ENCODE measurements at places on chromosomes 1 and 21. TPM values are rescaled to one million over a fixed set of nuclear protein-coding genes. Genes with fewer than 3 reads are reported as not detected.
A peak's percentile ranks its signal among the peaks of the same experiment; 100 is the strongest.

Gene DNASE2B
- total RNA-seq: 1.9 TPM

Gene SLC16A4
- total RNA-seq: not detected

DNA sequence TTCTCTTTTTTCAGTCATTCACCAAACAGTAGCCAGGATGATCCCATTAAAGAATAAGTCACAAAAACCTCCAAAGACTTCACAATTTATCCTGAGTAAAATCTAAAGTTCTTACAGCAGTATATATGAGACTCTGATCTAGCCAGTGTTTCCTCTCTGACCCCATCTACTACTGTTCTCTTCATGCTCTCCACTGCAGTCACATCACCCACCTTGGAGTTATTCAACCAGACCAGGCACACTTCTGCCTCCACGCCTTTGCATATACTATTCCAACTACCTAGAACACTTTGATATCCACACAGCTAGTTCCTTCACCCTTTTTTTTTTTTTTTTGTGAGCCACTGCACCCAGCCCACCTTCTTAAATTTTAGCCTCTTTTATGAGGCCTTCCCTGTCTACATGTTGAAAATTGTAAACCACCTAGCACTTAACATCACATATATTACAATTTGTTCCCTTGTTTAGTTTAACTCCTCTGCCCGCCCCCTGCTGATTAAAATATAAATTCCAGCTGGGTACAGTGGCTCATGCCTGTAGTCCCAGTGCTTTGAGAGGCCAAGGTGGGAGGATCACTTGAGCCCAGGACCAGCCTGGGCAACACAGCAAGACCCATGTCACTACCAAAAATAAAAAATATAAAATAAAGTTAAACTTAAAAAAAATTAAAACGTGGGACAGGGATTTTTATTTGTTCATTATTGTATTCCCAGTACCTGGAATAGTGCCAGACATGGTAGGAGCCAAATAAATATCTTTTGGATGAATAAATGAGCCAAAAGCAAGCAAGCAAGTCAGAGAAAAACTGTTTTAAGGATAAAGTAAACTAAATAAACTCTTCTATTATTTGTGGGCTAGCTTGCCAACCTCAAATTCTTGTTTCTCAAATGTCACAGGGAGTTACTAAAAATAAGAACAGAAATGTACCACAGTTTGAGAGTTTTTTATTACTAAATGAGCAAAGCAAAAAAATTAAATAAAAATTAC, 35.2 kb upstream of the MUTYH start:
- H3K4me3 ChIP-seq: no peak overlapping the region
- no peaks in the 10 kb centered on the region for H3K27me3 ChIP-seq
- H3K36me3 ChIP-seq: no peaks in the 10 kb centered on the region

- H3K4me3 ChIP-seq: no peak overlapping the region
- peak; percentile 72 for DNase-seq
- peaks cover 51% of the 10 kb centered on the region for H3K27me3 ChIP-seq
Observed at GRCh38 chr1:155083865-155084721, 5.5 kb downstream of the EFNA3 start.

GRCh38 chr1:223834660-223835263, 11.0 kb downstream of the TP53BP2 start:
- peaks cover 6% of the 10 kb centered on the region for H3K4me1 ChIP-seq
- H3K36me3 ChIP-seq: no peaks in the 10 kb centered on the region
- H3K27ac ChIP-seq: peak overlapping the region; percentile 24
- DNase-seq: no peak
- H3K4me3 ChIP-seq: no peak overlapping the region

GRCh38 chr1:232968965-232969364, 18.6 kb downstream of the NTPCR start:
- DNase-seq: no peak
- no peak overlapping the region for H3K27ac ChIP-seq
- H3K36me3 ChIP-seq: peaks cover 41% of the 10 kb centered on the region
- no peak overlapping the region for H3K4me3 ChIP-seq
- no peaks in the 10 kb centered on the region for H3K27me3 ChIP-seq

DNA sequence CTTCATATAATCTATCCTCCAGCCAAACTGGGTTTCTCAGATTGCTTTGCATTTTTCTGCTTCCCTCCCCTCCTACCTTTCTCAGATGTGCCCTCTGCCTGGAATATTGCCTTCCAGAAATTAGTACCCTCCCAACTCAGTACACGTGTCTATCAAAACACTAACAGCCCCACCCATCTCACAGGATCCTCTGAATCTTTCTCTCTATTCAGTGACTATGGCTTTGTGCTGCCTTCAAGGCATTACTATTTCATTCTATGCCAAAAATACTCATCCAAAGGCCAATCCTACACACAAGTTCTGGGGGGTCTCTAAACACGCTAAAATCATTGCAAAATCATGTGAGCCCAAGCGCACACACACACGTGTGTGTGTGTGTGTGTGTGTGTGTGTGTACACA, 58.4 kb downstream of the ZNF281 start:
- H3K27ac ChIP-seq: no peak overlapping the region
- no peak overlapping the region for H3K4me3 ChIP-seq
- no peaks in the 10 kb centered on the region for H3K27me3 ChIP-seq
- DNase-seq: no peak
- H3K36me3 ChIP-seq: no peaks in the 10 kb centered on the region

Gene SPRR2B
- total RNA-seq: not detected

- H3K27ac ChIP-seq: no peak overlapping the region
- no peaks in the 10 kb centered on the region for H3K36me3 ChIP-seq
- H3K4me1 ChIP-seq: no peaks in the 10 kb centered on the region
- H3K27me3 ChIP-seq: no peaks in the 10 kb centered on the region
Observed at GRCh38 chr1:31900790-31901189, 37.4 kb downstream of the PTP4A2 start.

Gene CAPN2
- 402 TPM for total RNA-seq

Gene MIXL1
- not detected for total RNA-seq

- H3K27ac ChIP-seq: no peak overlapping the region
- H3K36me3 ChIP-seq: no peaks in the 10 kb centered on the region
- no peak for DNase-seq
- no peak overlapping the region for H3K4me3 ChIP-seq
- peaks cover 10% of the 10 kb centered on the region for H3K27me3 ChIP-seq
- no peaks in the 10 kb centered on the region for H3K4me1 ChIP-seq
Observed at GRCh38 chr1:34155860-34156259, 9.2 kb downstream of the CSMD2 start.

Gene C1orf52
- total RNA-seq: 11.2 TPM

- no peak overlapping the region for H3K4me3 ChIP-seq
- no peaks in the 10 kb centered on the region for H3K27me3 ChIP-seq
- no peak overlapping the region for H3K27ac ChIP-seq
- H3K4me1 ChIP-seq: no peaks in the 10 kb centered on the region
Observed at GRCh38 chr21:29449306-29449950, 150.7 kb downstream of the BACH1 start.

GRCh38 chr1:5770981-5771765, 221.1 kb downstream of the NPHP4 start:
- H3K27me3 ChIP-seq: peaks cover 32% of the 10 kb centered on the region
- H3K4me1 ChIP-seq: no peaks in the 10 kb centered on the region
- H3K4me3 ChIP-seq: no peak overlapping the region
- no peak for DNase-seq

Gene ACTN2
- total RNA-seq: not detected

DNA sequence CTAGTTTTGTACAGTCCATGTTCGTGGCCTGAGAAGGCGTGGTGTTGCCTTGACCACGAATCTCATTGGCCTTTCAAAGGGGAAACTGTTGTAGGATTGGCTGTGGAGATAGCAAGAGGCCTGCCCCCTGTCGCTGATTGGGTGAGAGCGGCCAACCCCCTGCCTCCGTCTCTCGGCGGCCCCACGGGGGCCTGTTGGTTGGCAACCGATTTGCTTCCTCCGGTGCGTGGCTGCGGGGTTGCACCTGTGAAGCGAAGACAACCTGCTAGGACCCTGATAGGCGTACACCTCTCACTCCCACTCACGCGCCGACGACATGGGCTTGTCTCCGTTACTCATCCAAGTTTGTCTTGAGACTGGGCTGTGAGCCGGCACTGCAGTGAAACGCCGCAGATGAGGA, at the start of gene UBE2U:
TSS of gene UBE2U (plus strand) at position 204 of the 400 bp plus-strand sequence. CDS start 428 bp downstream, outside the sequence.
- H3K27me3 ChIP-seq: peaks cover 4% of the 10 kb centered on the region
- no peak within 1 kb of the TSS for H3K4me3 ChIP-seq
- no peaks in the 10 kb centered on the region for H3K4me1 ChIP-seq
- no peak within 1 kb of the TSS for H3K27ac ChIP-seq
- no peaks in the 10 kb centered on the region for H3K36me3 ChIP-seq

GRCh38 chr1:156505679-156506298, 5.2 kb upstream of the MEF2D start:
- H3K4me1 ChIP-seq: peaks cover 61% of the 10 kb centered on the region
- H3K4me3 ChIP-seq: no peak overlapping the region
- H3K36me3 ChIP-seq: no peaks in the 10 kb centered on the region
- H3K27me3 ChIP-seq: no peaks in the 10 kb centered on the region
- H3K27ac ChIP-seq: peak overlapping the region; percentile 100
- DNase-seq: peak; percentile 14

Gene S100A7
- total RNA-seq: not detected

DNA sequence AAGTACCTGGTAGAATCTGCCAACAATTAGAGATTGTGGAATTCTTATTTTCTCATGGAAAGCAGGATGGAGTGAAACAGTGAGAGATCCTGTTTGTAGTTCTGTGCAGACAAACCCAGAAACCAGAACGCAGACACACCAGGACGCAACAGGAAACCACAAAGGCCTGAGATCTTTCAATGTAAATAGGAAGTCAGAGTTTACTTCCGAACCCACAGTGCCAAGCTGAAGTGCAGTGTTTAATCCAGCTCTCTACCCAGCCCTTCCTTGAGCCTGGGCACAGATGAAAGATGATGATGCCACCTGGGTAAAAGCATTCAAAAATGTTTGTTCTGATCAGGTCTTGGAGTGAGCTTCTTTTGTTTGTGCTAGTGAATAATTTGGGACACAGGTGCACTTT, 244.2 kb upstream of the HOOK1 start:
- no peak overlapping the region for H3K27ac ChIP-seq
- peak; percentile 42 for DNase-seq
- H3K4me1 ChIP-seq: no peaks in the 10 kb centered on the region
- H3K4me3 ChIP-seq: no peak overlapping the region
- H3K27me3 ChIP-seq: no peaks in the 10 kb centered on the region
- H3K36me3 ChIP-seq: peaks cover 4% of the 10 kb centered on the region

Data from transverse colon (tissue), 4 donors.